ENCODE measurements at places on chromosomes 7 and 10. TPM values are rescaled to one million over a fixed set of nuclear protein-coding genes. Genes with fewer than 3 reads are reported as not detected.

- no peak for DNase-seq
These were observed 339.8 kb upstream of the LRRTM3 start for GRCh38 chr10:66586073-66586472.

GRCh38 chr7:115634633-115635032, 395.9 kb downstream of the TFEC start:
- DNase-seq = no peak

- no peak for DNase-seq
These were observed 21.0 kb downstream of the KLF6 start for GRCh38 chr10:3763852-3764625.

The PRKG1 gene
- 1.4 TPM for total RNA-seq

The HERC4 gene
- total RNA-seq = 29.3 TPM

The AGR2 gene
- total RNA-seq = 0.29 TPM
